Hepatocyte (in vitro differentiated cells): ENCODE measurements at places on chromosomes 13 and 19. TPM values are rescaled to one million over a fixed set of nuclear protein-coding genes. Genes with fewer than 3 reads are reported as not detected.

Gene DHRS12
- 4.6 and 9.8 TPM in 2 replicates for total RNA-seq

Gene VSTM2B
- total RNA-seq: 0.47 and 1.2 TPM in 2 replicates

Gene RASAL3
- total RNA-seq: 0.07 TPM in 1 of 2 replicates, not detected in the other

Gene PSG2
- total RNA-seq: not detected in 2 replicates

Gene MARK4
- 9.5 and 23.0 TPM in 2 replicates for total RNA-seq

Gene UPK1A
- total RNA-seq: 3.6 and 7.8 TPM in 2 replicates

Gene TMC4
- total RNA-seq: 29.4 and 40.3 TPM in 2 replicates

Gene DENND1C
- total RNA-seq: 0.48 and 1.5 TPM in 2 replicates

Gene MAP4K1
- total RNA-seq: 0.57 and 0.96 TPM in 2 replicates

Gene PRKCG
- not detected in 2 replicates for total RNA-seq

Gene ATP4B
- 15.9 and 16.2 TPM in 2 replicates for total RNA-seq

Gene RINL
- total RNA-seq: 3.9 and 5.6 TPM in 2 replicates

Gene RETN
- total RNA-seq: not detected in 2 replicates

Gene ATCAY
- total RNA-seq: 0.13 and 0.28 TPM in 2 replicates

Gene CD79A
- 0.37 TPM in 1 of 2 replicates, not detected in the other for total RNA-seq

DNA sequence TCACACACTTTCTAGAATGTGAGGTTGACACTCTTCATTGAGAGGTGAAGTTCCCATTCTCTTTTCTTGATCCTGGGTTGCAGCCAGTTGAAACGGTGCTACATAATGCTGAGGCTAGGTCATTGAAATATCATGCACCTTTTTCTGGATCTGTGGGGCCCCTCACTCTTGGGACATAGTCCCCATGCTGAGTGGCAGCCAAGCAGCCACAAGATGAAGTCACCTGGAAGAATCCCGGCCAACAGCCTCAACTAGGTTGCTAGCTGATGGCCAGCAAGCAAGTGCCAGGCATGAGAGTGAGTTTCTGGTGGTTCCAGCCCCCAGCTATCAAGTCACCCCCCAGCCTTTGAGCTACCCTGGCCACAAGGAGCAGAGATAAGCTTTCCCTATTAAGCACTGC is 148.5 kb upstream of the TSHZ3 start:
- no peaks in the 10 kb centered on the region for H3K36me3 ChIP-seq
- H3K4me1 ChIP-seq: no peaks in the 10 kb centered on the region
- no peak overlapping the region for H3K27ac ChIP-seq
- DNase-seq: no peak
- H3K27me3 ChIP-seq: no peaks in the 10 kb centered on the region
- H3K4me3 ChIP-seq: no peak overlapping the region

- no peak overlapping the region for H3K27ac ChIP-seq
- H3K36me3 ChIP-seq: no peaks in the 10 kb centered on the region
- no peak for DNase-seq
- H3K4me1 ChIP-seq: peaks cover 5% of the 10 kb centered on the region
- H3K27me3 ChIP-seq: no peaks in the 10 kb centered on the region
Observed at GRCh38 chr13:45240143-45240542, 39.3 kb upstream of the KCTD4 start.

DNA sequence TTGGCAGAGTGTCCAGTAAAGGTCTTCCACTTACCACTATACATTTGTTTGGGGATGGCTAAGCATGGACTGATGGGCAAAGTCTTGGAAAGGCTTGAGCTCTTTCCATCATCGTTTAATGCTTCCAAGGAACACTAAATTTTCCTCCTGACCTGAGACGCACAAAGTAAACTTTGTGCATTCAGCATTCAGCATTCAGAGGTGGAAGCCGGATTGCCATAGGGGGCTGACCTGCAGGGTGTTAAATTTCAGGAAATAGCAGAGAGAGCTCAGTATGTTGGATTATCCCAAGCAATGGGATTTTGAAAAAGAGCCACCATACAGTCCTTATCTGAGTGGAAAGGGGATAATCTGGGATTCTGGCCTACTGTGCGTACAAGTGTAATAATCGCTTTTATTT is 14.0 kb downstream of the ZNF552 start:
- H3K36me3 ChIP-seq: no peaks in the 10 kb centered on the region
- peaks cover 16% of the 10 kb centered on the region for H3K4me1 ChIP-seq
- H3K27me3 ChIP-seq: no peaks in the 10 kb centered on the region
- no peak for DNase-seq
- H3K4me3 ChIP-seq: no peak overlapping the region

DNA sequence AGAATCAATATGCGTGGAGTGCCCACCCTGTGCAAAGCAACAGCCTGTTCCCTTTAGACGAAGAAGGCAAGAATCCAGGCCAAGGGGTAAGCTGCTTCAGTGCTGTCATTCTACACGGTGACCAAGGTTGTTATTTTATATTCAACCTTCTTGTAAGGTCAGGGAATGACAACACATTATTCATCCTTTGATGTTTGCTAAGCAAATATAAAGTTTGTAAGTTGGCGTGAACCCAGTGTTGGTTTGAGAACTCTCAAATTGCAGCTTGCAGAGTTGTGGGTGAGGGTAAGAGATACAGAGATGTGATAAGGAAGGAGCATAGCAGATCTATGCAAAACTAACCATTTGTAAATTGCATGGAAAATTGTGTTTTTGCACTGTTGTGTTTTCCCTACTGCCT is 436.7 kb downstream of the FGF9 start:
- DNase-seq: no peak
- H3K4me3 ChIP-seq: no peak overlapping the region
- no peak overlapping the region for H3K27ac ChIP-seq
- peaks cover 12% of the 10 kb centered on the region for H3K4me1 ChIP-seq
- no peaks in the 10 kb centered on the region for H3K36me3 ChIP-seq
- H3K27me3 ChIP-seq: no peaks in the 10 kb centered on the region

DNA sequence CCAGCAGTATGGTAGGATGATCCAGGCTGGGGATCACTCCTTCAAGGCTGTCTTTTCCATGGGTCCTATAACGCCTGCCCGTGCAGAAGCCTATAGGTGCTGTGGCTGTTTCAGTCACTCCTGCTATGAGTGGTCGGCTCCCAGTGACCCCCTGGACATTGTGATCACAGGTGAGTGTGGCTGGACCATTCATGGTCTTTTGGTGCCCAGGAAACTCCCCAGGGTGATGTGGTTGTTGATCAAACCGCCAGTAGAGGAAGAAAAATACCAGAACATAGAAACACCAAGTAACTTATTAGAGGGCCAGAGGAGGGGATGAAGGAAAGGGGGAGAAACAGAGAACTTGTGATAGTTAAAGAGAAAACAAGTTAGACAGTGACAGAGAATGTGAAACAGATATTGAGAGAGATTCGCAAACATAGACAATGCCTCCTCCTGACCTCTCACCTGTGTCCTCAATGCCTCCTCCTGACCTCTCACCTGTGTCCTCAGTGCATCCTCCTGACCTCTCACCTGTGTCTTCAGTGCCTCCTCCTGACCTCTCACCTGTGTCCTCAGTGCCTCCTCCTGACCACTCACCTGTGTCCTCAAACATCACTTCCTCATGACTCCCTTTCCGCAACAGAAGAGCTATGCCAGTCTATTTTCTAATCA is 19.4 kb downstream of the LAIR2 start:
- no peaks in the 10 kb centered on the region for H3K36me3 ChIP-seq
- H3K4me3 ChIP-seq: no peak overlapping the region

DNA sequence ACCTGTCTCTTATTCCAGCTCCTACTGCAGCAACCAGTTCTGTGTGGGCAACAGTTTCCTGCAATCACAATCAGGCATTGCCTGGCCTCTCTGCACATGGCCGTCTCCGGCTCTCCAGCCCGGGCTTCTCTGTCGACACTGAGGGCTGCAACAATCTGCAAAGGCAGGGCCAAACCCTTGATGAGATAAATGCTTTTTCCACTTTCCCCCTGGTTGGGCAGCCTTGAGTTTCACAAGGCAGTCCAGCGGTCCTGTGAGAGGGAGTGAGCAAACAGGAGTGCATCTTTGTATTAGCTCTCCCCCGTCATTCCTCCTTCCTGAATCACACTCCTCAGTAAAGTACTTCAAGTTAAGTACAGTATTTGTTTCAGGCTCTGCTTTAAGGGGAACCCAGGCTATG is 40.7 kb upstream of the VWA8 start:
- no peaks in the 10 kb centered on the region for H3K27me3 ChIP-seq
- peaks cover 3% of the 10 kb centered on the region for H3K4me1 ChIP-seq

GRCh38 chr13:92775658-92776057 is 450.9 kb upstream of the GPC6 start:
- no peaks in the 10 kb centered on the region for H3K4me1 ChIP-seq
- no peak overlapping the region for H3K27ac ChIP-seq
- H3K36me3 ChIP-seq: no peaks in the 10 kb centered on the region
- DNase-seq: no peak
- H3K4me3 ChIP-seq: no peak overlapping the region

- no peak for DNase-seq
- no peak overlapping the region for H3K27ac ChIP-seq
- no peaks in the 10 kb centered on the region for H3K27me3 ChIP-seq
Observed at GRCh38 chr13:100209857-100210825, 121.2 kb downstream of the PCCA start.

GRCh38 chr19:6837525-6837924 is 49.9 kb upstream of the ADGRE1 start:
- no peaks in the 10 kb centered on the region for H3K36me3 ChIP-seq
- H3K27me3 ChIP-seq: no peaks in the 10 kb centered on the region
- no peak for DNase-seq
- H3K4me3 ChIP-seq: no peak overlapping the region
- no peaks in the 10 kb centered on the region for H3K4me1 ChIP-seq
- no peak overlapping the region for H3K27ac ChIP-seq

DNA sequence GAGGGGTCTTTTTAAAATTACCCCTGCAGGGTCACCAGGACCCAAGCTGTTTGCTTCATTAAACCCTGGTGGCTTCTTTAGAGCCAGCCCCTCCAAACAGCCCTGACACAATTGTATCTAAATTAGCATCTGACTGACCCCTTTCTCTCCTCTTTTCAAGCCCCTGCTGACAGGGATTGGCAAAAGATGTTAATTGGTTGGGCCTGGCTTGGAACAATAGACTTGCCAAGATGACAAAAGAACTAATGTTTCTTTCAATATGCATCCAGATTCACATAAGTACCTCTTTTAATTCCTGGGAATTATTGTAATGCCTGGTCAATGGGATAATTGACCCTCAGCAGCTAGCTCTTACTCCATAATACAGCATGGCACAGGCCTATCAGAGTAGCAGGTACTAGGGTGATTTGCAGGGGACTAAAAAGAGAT is 140.8 kb downstream of the SHISA2 start:
- no peaks in the 10 kb centered on the region for H3K36me3 ChIP-seq
- H3K27me3 ChIP-seq: peaks cover 8% of the 10 kb centered on the region
- DNase-seq: no peak
- H3K4me3 ChIP-seq: no peak overlapping the region
- no peak overlapping the region for H3K27ac ChIP-seq

- H3K4me1 ChIP-seq: peaks cover 4% of the 10 kb centered on the region
- peaks cover 29% of the 10 kb centered on the region for H3K27me3 ChIP-seq
- H3K36me3 ChIP-seq: no peaks in the 10 kb centered on the region
- H3K27ac ChIP-seq: no peak overlapping the region
- H3K4me3 ChIP-seq: no peak overlapping the region
Observed at GRCh38 chr19:39247701-39248664, 673 bp downstream of the IFNL4 start.

GRCh38 chr19:37988758-37989635 is 82.0 kb downstream of the SIPA1L3 start:
- H3K36me3 ChIP-seq: no peaks in the 10 kb centered on the region
- H3K4me1 ChIP-seq: peaks cover 8% of the 10 kb centered on the region
- no peaks in the 10 kb centered on the region for H3K27me3 ChIP-seq
- peak overlapping the region; percentile 10 for H3K27ac ChIP-seq
- DNase-seq: no peak

- H3K4me3 ChIP-seq: no peak overlapping the region
- H3K4me1 ChIP-seq: peaks cover 7% of the 10 kb centered on the region
- H3K36me3 ChIP-seq: no peaks in the 10 kb centered on the region
- DNase-seq: peak; percentile 82
- H3K27me3 ChIP-seq: no peaks in the 10 kb centered on the region
Observed at GRCh38 chr13:46866150-46866549, 30.7 kb downstream of the HTR2A start.

DNA sequence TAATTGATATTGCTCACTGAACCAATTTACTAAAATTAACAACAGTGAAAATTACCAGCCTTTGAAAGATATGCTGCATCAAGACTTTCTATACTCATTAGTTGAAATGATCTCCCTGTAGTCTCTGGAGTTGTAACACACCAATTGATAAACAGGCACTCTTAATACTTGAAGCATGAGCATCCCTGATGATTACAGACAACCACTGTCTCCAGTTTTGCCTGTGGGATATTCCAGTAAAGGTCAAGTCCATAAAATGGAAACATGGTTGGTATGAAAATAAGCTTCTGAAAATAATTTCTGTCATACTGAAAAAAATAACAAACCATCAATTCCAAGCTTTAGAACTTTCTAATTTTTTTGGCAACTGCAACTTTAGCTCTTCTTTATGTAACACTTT is 405.8 kb downstream of the SPRY2 start:
- H3K27ac ChIP-seq: no peak overlapping the region
- no peak for DNase-seq
- H3K36me3 ChIP-seq: no peaks in the 10 kb centered on the region
- H3K4me1 ChIP-seq: no peaks in the 10 kb centered on the region
- H3K4me3 ChIP-seq: no peak overlapping the region
- no peaks in the 10 kb centered on the region for H3K27me3 ChIP-seq

GRCh38 chr13:99614465-99614885 is 113.2 kb downstream of the TM9SF2 start:
- H3K4me1 ChIP-seq: peaks cover 5% of the 10 kb centered on the region
- DNase-seq: peak; percentile 42
- no peaks in the 10 kb centered on the region for H3K36me3 ChIP-seq

- DNase-seq: no peak
- no peak overlapping the region for H3K27ac ChIP-seq
- no peak overlapping the region for H3K4me3 ChIP-seq
- no peaks in the 10 kb centered on the region for H3K36me3 ChIP-seq
- no peaks in the 10 kb centered on the region for H3K4me1 ChIP-seq
Observed at GRCh38 chr13:59458908-59459579, 704.7 kb downstream of the DIAPH3 start.

- no peak overlapping the region for H3K4me3 ChIP-seq
- H3K27me3 ChIP-seq: no peaks in the 10 kb centered on the region
- no peak for DNase-seq
- H3K27ac ChIP-seq: no peak overlapping the region
Observed at GRCh38 chr13:113500530-113501265, 10.2 kb upstream of the DCUN1D2 start.

DNA sequence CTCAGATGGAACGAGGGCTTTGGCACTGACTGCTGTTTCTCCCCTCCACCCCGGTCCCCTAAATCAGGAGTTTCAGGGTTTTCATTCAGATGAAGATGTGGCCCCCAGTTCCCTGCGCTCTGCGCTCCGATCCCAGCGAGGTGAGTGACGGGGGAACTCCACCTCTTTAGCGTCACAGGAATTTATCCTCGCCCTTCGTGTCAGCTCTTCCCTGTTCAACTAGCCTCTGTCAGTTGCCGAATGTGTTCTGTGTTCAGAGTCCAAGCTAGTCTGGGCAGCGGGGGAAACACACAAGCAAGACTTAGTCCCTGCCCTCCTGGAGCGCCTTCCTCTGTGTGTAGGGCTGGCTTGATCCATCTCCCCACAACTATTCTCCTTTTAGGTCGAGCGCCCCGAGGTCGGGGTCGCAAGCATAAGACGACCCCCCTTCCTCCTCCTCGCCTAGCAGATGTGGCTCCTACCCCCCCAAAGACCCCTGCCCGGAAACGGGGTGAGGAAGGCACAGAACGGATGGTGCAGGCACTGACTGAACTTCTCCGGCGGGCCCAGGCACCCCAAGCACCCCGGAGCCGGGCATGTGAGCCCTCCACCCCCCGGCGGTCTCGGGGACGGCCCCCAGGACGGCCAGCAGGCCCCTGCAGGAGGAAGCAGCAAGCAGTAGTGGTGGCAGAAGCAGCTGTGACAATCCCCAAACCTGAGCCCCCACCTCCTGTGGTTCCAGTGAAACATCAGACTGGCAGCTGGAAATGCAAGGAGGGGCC is 1.8 kb downstream of the KMT2B start:
- peak overlapping the region; percentile 85 for H3K27ac ChIP-seq
- no peak overlapping the region for H3K4me3 ChIP-seq
- H3K36me3 ChIP-seq: no peaks in the 10 kb centered on the region
- H3K4me1 ChIP-seq: peaks cover 15% of the 10 kb centered on the region
- no peak for DNase-seq
